Bronchial smooth muscle cell (primary cell): ENCODE measurements at places on chromosomes 3 and 15. TPM values are rescaled to one million over a fixed set of nuclear protein-coding genes. Genes with fewer than 3 reads are reported as not detected.

Gene CCR9
- not detected in 2 replicates for total RNA-seq

Gene IL20RB
- total RNA-seq = 0.47 and 2.3 TPM in 2 replicates

Gene SENP7
- 14.0 and 17.2 TPM in 2 replicates for total RNA-seq

Gene SLC28A2
- not detected in 2 replicates for total RNA-seq

Gene PPARG
- total RNA-seq = 22.4 and 25.3 TPM in 2 replicates

Gene NAALADL2
- total RNA-seq = 7.4 and 9.5 TPM in 2 replicates

Gene STT3B
- 143 and 211 TPM in 2 replicates for total RNA-seq

Gene TRIM59
- total RNA-seq = 5.8 and 16.1 TPM in 2 replicates

Gene PSMA4
- 110 and 137 TPM in 2 replicates for total RNA-seq

Gene SLC2A2
- not detected in 2 replicates for total RNA-seq

Gene CCDC13
- total RNA-seq = 0.86 and 0.95 TPM in 2 replicates

Gene SH2D7
- not detected in 2 replicates for total RNA-seq

Gene CELSR3
- 0.52 and 1.1 TPM in 2 replicates for total RNA-seq

Gene CCR8
- not detected in 2 replicates for total RNA-seq

Gene TUSC7
- total RNA-seq = under 0.01 TPM in 1 of 2 replicates, not detected in the other

Gene MASP1
- 10.1 and 15.3 TPM in 2 replicates for total RNA-seq

Gene PRR23C
- total RNA-seq = not detected in 2 replicates

Gene EFCAB12
- total RNA-seq = under 0.01 TPM in 1 of 2 replicates, not detected in the other

Gene CD276
- 90.9 and 105 TPM in 2 replicates for total RNA-seq

Gene TPM1
- total RNA-seq = 337 and 394 TPM in 2 replicates

Gene ALDH1L1
- total RNA-seq = not detected in 2 replicates

Gene VWA5B2
- not detected in 2 replicates for total RNA-seq
